ENCODE measurements at places on chromosomes 5 and 9. TPM values are rescaled to one million over a fixed set of nuclear protein-coding genes. Genes with fewer than 3 reads are reported as not detected.

Gene IL4
- total RNA-seq: not detected

Gene GABRA6
- total RNA-seq: not detected

Gene SMIM32
- total RNA-seq: not detected

Gene PTGDS
- 0.25 TPM for total RNA-seq

Gene PSAT1
- 6.8 TPM for total RNA-seq

Gene IL9
- total RNA-seq: not detected

Gene BAAT
- not detected for total RNA-seq

Gene GCNT1
- 6.3 TPM for total RNA-seq

Gene PLPPR1
- total RNA-seq: not detected

Gene PDCD1LG2
- total RNA-seq: 0.51 TPM

Gene PCDHGC5
- 0.51 TPM for total RNA-seq

Gene FBP2
- not detected for total RNA-seq

DNA sequence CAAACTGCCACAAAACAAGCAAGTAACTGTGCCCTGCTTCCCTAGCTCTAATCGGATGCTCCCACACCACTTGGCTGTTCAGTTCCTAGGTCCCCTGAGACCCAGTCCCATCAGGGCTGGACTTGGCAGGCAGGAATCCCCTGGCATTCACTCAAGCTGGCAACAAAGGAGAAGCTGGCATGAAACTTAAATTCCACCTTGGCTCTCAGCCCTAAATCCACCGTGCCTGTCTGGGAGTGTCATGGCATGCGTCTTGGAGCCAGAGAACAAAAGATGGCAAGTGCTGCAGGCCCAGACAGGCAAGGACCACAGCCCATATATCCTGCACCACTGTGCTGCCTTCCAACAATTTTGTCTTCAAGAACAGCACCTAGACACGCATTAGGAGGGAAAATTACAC, 38.2 kb downstream of the ETF1 start:
- DNase-seq: no peak

DNA sequence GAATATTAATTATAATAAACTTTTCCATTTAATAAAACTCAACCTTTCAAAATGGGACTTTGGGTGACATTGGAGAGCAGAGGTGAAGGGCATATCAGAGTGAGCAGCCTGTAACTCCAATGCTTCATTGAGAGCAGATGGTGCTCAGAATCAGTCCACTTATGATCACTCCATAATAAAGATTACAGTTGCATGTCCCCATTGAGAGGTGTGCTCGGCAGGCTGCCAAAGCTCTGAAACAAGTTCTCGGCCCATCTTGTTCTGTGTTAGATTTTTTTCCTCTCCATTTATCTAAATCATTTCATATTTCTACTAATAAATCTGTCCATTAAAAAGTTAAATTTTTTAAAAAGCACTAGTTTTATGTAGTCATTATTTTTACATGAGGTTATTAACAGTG, 1786.4 kb upstream of the WWC1 start:
- DNase-seq: no peak

GRCh38 chr5:111869681-111870080, 112.7 kb upstream of the NREP start:
- DNase-seq: no peak

GRCh38 chr9:74630228-74630627, 133.1 kb downstream of the RORB start:
- DNase-seq: no peak

GRCh38 chr9:125418404-125418803, 156.8 kb downstream of the GAPVD1 start:
- DNase-seq: no peak

GRCh38 chr5:139952574-139952973, 90.5 kb downstream of the NRG2 start:
- DNase-seq: no peak

GRCh38 chr5:14595189-14595588, 13.6 kb downstream of the OTULINL start:
- no peak for DNase-seq

DNA sequence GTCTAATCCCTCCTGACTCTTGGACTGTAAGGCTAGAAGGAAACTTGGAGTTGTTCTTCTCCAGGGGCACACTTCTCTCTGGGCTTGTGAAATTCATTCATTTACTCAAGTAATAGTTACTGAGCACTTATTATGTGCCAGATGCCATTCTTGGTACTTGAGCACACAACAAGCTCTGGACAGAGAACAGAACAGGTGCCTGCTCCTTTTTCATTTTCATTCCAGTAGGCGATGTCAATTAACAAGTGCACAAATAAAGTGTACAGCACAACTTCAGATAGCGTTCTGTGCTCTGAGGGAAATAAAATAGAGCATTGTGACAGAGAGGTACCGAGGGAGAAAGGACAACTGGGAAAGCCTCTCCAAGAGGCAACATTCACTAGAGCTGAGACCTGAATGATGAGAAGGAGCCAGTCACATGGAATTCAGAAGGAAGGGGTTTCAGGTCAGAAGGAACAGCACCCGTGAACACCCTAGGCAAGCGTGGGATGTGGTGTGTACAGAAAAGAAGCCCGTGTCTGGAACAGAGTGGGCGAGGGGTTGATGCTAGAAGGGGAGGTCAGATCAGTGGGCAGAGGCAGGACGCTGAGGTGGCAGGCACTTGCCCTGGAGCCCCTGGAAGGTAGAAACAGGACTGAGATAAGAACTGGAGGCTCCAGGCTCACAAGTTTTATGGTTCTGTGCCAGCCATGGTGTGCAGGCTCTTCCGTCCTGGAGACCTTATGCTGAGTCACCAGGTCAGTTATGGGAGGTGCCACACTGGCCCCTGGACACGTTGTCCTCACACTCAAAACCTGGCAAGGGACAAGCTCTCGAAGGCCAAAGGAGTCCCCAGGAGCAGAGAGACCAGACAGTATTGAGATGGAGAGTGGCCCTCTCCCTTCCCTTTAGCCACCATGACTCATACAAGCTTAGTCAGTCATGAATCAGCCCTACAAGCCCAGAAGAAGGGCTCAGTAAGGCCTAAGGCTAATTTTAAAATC, 7.2 kb upstream of the ABLIM3 start:
- DNase-seq: peak; percentile 90

DNA sequence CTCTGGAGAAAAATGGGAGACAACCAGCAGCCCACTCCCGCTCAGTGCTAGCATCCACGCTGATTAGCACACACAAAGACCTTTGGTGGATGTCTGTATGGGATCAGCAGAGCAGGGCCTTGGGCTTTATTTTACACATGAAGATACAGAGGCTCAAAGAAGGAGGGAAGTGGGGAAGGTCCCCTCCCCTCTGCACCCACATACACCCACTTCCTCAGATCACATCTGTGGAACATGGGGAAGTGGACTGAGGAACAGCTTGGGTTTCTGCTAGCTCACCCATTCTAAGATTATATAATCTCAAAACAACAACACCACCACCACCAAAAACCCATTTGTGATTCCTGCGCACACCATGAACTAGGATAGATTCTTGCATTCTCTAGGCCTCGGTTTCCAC, 14.0 kb downstream of the GGTA1 start:
- no peak for DNase-seq

- no peak for DNase-seq
Observed at GRCh38 chr5:110335361-110336066, 391.0 kb downstream of the TMEM232 start.

DNA sequence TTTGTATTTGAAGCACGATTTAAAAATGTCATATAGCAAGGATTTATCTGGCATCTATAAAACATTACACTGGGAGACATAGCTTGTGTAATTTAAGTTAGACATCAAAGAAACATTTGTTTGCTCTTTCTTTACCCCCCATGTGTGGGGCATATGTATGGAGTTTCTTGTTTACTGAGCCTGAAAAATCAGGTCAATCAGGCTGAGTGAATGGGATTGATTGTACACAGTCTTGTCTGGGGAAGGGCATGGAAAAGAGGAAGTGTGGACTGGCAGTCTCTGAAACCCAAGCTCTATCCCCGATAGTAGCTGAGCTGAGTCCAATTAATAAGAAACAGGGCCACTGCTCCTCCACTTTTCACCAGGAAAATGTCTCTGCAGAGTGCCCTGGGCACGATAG, 49.4 kb downstream of the SLC46A2 start:
- no peak for DNase-seq

DNA sequence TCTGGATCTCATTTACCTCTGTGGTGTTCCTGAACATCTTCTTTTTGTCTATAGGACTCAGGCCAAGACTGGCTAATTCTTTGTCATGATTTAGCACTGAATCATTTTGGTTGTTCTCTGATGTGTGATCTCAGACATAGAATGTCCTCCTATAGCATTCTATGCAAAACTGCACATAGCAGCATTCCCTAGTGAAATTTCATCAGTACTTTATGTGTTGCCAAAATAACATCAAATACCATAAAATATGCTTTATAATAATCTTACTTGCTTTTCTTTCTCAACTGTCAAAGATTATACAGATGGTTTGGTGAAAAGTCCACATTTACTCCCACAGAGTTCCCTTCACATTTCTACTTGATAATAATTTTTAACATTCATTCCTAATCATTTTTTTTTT, 115.7 kb upstream of the MPDZ start:
- no peak for DNase-seq

GRCh38 chr5:53323943-53324642, 156.3 kb upstream of the FST start:
- DNase-seq: peak; percentile 3

- no peak for DNase-seq
Observed at GRCh38 chr5:14930486-14930885, 58.9 kb upstream of the ANKH start.

DNA sequence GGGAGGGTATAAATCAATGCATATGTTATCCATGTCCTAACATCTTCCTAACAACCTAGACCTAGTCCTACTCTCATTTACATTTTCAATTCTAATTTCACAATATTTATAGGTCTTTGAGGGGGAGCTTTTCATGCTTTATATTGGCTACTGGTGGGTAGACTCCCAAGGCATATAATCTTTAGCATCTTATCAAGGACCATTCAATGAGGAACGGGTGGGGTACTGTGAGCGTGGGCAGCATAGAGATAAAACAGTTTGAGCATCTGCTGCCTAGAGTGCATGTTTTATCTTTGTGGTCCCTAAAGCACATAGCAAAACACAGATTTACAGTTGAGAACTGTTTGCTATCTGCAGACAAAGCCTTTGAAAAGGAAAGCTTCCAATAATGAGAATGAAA, 427.6 kb upstream of the WWC1 start:
- no peak for DNase-seq

DNA sequence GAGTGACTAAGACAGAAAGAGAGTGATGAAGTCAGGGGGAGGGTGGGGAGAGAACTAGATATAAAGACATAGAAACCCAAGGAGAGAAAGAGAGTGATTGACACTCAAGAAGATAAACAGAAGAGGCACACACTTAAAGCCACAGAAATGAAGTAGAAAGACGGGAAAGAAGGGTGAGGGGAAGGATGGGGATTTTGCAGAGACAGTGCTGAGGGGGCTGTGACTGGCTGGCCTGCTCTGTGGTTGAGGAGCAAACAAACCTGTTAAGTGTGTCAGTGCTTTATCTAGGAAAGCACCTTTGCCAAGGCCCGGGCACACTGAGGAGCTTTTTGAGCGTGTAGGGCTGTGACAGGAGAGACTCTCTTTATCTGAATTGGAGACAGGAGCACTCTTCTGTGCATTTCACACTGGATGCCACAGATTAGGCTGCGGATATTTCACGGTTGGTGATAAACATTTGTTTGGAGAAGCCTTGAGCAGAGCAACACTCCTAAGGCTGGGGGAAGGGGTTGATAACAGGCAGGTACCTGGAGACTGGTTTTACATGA, 109.1 kb downstream of the DOCK2 start:
- DNase-seq: no peak

DNA sequence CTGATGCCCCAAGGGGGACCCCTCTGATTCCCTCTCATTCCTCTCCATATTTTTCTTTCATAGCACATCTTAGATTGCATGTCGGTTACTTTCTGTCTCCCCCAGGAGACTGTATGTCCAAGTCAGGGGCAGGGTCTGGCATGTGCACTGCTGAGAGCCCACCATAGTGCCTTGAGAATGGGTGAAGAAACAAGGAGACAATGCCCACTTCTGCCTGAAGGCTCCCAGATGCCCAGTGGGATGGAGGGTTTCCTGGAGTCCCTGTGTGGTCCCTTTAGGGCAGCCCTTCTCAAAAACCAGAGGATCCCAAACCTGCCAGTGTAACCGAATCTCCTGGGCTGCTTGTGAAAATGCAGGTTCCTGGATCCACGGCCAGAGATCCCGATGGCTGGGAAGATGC, 126.5 kb upstream of the LARP1 start:
- DNase-seq: no peak

DNA sequence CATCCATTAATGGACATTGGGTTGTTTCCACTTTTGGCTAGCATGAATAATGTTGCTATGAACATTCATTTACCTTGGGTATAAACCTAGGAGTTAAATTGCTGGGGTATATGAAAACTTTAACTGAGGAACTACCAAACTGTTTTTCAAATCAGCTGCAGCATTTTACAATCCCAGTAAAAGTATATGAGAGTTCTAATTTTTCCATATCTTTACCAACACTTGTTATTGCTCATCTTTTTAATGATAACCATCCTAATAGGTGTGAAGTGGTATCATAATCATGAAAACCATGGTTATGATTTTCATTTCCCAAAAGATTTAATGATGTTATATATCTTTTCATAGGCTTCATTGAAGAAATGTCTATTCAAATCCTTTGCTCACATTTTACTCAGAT, 15.5 kb upstream of the FBXO38 start:
- DNase-seq: no peak

DNA sequence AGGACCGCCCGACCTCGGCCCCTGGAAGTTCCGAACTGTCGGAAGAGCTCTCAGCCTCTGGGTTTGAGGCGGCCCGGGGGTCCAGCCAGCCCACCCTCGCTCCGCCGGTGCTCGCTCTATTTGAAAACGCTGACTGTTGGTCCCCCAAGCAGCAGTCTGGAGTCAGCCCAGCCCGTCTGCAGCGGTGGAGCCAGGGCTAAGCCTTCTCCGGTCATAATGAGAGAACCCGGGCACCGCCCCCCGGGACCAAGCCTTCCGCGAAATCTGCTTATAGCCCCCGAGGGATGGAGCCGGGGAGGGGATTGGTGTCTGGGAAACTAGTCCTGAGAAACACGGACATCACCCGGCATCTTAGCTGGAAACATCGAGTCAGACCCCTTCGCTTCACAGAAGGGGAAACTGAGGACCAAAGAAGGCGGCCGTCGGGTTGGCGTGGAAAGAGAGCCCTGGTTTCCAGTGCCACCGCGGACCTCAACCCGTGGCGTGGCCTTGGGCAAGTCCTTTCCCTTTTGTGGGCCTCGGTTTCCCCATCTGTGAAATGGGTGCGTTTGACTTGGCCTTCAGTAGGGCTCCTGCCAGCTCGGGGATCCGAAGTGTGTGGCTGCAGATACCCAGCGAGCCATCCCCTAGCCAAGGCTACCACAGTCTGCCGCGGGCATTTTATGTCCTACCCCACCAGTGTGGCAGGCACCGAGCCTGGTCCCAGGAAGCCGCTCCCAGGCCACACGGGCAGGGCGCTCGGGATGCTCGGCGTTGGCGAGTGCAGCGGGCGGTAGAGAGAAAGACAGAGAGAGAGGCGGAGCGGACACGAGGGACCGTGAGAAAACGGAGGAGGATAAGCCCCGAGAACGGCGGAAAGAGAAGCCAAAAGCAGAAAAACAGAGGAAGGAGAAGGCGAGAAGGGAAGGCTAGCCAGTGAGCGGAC, 857 bp downstream of the ADAM19 start:
- DNase-seq: no peak

- no peak for DNase-seq
Observed at GRCh38 chr5:173873306-173873922, 14.7 kb upstream of the CPEB4 start.
